ENCODE measurements at places on chromosomes 4 and X.

DNA sequence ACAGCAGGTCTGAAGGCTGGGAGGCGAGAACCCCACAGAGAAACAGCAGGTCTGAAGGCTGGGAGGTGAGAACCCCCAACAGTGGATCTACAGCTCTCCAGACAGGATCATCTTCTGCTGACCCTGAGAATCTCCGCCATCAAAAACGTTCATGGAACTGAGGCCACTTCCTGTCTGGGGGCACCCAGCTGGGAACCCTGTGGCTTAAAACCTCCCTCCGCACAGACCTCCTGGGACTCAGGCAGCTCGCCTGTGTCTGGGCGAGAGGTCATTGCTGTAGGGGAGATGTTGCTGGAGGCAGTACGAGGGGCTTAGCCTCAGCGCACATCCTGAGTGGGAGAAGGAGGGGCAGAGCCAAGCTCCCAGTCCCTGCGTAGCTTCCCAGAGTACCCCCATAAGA, 15.1 kb upstream of the CLDN24 start:
- no peak for DNase-seq

DNA sequence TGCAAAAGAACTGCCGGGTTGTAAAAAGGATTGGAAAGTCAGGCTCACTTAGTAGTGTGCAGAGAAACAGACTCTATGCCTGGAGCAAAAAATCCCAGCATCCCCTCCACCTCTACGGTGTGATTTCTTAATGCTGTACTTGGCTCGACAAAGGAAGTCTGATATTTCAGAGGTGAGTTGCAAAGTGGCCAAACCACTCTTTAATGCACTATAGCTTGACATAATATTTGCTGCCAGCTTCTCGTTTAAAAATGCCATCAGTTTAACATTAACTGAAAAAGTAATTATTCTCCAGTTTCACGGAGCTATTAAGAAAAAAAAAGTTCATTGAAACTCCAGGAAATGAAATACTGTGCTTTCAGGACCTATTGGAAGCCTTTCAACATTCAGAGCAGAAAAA, 448.3 kb upstream of the ZFP42 start:
- no peak for DNase-seq

GRCh38 chr4:77181720-77182119, 24.7 kb downstream of the CCNG2 start:
- DNase-seq: no peak

- no peak for DNase-seq
These were observed 2.4 kb upstream of the AFAP1 start for GRCh38 chr4:7941965-7942496.

DNA sequence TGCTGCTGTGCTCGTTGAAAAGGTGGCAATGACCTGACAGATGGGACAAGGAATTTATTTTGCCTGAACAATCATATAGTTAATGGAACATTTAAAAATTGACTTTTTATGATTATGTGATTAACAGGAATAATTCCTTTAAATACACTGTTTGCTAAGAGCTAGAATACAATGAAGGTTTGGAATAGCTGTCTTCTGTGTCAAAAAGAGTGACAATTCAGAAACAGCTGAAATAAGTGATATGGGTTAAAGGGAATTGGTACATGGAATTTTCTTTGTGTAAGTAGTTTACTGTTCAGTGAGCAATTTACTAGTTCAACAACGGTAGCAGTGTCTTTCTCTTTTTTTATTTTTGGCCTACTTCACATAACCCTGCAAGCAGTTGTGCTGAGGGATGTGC, 1083.5 kb upstream of the GRID2 start:
- DNase-seq: no peak

DNA sequence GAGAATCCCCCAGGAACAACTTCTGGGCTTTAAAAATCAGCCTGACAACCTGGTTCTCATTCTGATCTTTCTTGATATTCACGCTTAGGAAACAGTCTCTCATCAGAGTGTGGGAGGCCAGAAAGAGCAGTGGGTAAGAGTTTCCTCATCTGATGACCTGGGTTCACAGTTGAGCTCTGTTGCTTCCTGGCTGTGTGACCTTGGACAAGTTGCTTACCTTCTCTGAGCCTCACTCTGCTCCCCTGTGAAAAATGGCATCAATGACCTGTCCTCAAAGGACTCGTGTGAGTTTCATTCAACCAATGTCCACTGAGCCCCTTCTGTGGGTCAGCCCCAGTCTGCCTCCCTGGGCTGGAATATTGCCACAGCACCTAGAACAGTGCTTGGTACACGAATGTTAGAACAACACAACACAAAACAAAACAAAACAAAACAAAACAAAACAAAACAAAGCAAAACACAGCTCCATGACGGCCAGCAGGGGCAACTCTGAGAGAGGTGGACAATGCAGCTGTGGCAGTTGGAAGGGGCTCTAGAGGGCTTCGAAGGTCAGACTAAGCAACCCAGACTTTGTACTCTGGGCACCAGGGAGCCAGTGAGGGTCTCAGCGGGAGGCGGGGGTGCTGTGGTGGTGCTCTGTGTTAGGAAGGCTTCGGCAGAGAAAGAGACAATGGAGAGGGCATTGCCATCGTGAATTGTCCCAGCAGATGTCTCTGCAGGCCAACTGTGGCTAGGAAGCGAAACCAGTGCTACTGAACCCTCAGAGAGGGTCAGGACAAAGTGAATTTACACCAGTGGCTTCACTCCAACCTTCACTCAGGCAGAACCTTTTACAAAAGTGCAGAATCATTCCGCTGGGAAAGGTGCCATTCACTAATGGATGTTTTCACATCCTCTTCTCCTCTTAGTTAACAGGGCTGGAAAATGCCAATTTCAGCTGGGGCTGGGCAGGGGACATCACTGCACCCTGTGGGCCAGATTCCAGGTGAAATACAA, 14.3 kb upstream of the C4orf50 start:
- no peak for DNase-seq

DNA sequence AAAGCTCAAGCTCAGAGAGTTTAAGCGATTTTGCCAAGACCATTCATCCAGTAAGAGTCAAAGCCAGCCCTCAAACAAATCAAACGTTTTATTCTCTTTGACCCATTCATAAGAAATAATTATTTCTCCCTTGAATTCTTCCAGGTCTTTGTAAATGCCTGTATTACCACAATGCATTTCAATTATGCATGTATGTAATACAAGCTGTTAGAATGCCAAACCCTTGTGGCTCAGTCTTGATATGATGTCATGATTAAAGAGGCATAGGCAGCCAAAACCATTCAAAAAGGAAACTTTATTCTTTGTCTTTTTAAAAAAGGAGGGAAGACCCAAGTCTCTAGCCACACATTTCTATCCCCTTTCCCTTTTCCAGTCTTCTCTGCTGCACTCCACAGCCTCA, 56.5 kb upstream of the PGM2 start:
- DNase-seq: no peak

- DNase-seq: no peak
These were observed 178.3 kb downstream of the TMA16 start for GRCh38 chr4:163672751-163673150.

DNA sequence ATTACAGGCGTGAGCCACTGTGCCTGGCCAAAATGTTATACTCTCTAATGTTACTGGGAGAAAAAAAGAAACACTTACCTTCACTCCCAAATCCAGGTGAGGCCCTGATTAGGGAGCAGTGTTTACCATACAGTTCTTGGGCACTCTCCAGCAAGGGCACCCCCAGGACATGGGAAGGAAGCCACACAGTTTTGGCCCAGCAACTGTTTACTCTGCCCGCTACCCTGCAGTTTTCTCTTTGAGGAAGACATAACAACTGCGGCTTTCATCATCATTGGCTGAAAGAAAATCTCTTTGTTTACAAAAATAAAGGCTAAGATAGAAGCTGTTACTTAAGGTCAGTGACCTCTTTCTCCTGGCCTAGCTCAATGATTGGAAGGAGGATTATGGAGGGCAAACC, 145.5 kb upstream of the DUSP21 start:
- DNase-seq: no peak

- no peak for DNase-seq
These were observed 40.0 kb downstream of the CRLF2 start for GRCh38 chrX:1172496-1172895.

GRCh38 chrX:153643431-153644351, 3.3 kb upstream of the DUSP9 start:
- no peak for DNase-seq

- DNase-seq: no peak
These were observed 2.3 kb upstream of the ZCCHC4 start for GRCh38 chr4:25310066-25310802.

DNA sequence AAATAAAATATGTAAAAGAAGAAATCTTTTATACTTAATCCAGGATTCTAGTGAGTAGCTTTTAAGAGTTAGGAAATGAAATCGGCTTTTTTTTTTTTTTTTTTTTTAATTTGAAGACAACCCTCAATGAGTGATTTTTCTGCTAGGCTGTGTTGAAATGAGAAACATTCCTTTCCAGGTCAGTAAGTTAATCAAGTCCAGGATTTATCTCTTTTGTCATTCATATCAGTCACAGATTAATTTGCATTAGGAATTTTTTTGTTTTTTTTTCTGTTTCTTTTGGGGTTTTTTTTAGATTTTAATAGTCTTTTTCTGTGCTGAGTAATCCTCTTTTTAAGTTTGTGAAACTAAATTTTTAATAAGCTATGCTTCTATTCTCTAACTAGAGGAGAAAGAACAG, 448.1 kb downstream of the ADGRL3 start:
- DNase-seq: no peak

GRCh38 chrX:37504991-37505390, 66.5 kb upstream of the LANCL3 start:
- DNase-seq: no peak

DNA sequence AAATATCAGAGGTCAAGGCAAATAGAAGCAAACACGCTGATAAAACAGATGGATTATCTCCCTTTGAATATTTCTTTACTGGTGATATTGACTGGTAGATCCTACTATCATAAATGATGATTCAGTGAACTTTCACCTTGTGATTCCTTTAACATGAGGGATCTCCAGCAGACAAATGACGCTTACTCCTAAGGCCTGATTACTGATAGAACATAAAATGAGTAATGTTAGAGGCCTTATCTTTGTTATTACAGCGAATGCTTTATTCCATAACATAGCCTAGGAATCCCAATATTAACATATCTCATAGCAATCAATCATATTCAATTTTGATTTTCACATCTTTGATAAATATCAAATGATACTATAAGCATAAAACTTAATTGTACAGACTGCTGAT, 152.3 kb downstream of the SLC10A7 start:
- DNase-seq: no peak

Data from stimulated activated CD8-positive, alpha-beta memory T cell treated with anti-CD3 and anti-CD28 coated beads, Interleukin-7, amount 100 ng/mL, for 1 hour (primary cell).